ENCODE measurements at places on chromosomes 5 and 9.
A peak's percentile ranks its signal among the peaks of the same experiment; 100 is the strongest.

GRCh38 chr5:121748686-121749085 lies 103.0 kb upstream of the FTMT start:
- DNase-seq: no peak

GRCh38 chr5:125704888-125705287 lies 718.3 kb upstream of the GRAMD2B start:
- no peak for DNase-seq

DNA sequence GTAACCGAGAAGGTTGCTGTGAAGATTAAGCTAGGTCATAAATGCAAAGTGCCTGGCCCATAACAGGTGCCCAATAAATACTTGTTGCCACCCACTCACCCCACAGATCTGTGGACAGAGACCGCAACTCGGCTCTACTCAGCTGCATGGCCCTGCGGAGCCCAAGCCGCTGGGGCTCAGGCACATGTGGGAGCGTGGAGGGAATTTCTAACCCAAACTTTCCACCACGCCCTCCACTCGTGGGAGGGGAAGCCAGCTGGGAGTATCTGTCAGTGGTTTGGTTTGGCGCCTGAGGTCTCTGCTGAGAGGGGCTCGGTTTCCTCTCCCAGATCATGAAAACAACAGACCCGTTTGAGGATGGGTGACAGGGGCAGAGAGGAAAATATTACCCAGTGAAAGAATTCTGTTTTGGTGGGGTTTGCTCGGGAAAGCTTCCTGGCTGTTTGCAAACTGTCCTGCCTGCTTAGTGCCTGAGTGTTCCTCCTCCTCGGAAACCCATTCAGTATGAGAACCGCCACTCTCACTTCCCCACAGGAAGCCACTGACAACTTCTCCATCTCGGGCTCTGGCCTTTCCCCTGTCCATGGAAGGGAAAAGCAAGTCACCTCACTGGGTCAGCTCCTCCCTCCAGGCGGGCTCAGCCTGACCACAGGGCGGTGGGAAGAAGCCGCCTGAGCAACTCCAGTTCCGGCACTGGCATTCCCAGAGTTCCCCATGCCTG lies 60.1 kb downstream of the RGS3 start:
- peak; percentile 45 for DNase-seq

- DNase-seq: no peak
These were observed 115.7 kb upstream of the MPDZ start for GRCh38 chr9:13395156-13395555.

DNA sequence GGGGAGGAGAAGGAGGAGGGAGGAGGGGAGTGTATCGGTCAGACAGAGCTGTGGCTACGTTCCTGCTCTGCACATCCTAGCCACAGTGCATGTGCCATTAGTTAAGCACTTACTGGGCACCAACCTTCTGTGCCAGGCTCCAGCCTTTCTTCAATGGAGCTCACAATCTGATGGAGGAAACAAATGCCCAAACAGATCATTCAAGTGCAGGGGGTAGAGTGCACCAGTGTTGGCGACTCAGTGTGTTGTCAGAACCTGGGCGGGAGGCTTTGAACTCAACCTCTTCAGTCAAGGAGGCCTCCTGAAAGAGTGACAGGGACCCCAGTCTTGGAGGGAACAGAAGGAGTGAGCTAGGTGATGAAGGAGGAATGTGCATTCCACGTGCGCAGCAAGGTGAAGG lies 51.9 kb upstream of the SHB start:
- DNase-seq: no peak

GRCh38 chr5:138602371-138603000 lies 27.3 kb upstream of the HSPA9 start:
- no peak for DNase-seq

DNA sequence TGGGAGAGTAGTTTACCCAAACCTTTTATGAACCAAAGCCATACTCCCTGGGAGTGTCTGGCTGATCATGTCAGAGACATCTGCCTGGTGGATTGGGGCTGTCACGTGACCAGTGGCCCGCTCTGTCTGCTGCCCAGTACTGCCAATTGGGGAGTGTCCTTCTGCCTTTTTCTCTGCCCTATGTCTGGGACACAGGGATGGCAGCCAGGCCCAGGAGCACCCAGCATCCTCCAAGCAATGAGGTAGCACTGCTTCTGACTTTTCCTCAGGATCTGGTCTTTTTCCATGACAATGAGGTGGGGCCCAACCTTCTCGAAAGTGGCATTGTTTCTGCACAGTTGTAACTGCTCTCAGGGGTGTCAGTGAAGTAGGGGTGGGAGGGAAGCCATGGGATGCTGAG lies 21.8 kb downstream of the DAPK1 start:
- DNase-seq: no peak

GRCh38 chr5:149521739-149522685 lies 29.2 kb downstream of the CSNK1A1 start:
- DNase-seq: no peak

DNA sequence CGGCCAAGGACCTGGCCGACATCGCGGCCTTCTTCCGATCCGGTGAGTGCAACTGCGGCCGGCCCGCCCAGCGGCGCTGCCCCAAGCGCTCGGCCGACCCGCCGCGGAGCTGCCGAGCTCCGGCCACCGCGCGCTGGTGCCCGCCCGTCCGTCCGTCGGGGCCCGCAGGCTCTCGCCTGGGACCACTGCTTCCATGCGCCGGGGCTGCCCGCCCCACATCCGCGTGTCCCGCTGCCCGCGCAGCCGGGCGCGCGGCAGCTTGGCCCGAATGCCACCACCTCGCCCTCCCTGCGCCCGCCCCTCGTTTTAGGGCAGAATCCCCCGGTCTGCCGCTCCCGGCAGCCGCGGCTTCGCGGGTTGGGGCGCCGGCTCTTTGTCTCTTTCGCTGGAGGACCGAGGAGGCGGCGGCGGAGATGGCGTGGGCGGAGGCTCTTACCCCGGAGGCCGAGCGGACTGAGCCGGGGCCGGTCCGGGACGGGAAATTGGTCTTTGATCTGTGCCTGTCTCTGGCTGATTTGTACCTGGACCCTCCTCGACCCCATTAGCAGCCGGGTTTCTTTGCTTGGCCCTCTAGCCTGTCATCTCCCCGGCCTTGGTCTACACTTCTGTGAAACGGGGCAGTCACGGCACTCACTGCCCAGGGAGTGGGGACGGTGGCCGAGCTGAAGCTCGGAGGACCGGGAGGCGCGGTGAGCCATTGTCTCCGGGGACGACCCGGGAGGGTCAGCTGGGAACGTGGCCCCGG lies 871 bp downstream of the TRIO start:
- peak; percentile 11 for DNase-seq

- DNase-seq: no peak
These were observed 64.1 kb downstream of the SMIM23 start for GRCh38 chr5:171849585-171850323.

DNA sequence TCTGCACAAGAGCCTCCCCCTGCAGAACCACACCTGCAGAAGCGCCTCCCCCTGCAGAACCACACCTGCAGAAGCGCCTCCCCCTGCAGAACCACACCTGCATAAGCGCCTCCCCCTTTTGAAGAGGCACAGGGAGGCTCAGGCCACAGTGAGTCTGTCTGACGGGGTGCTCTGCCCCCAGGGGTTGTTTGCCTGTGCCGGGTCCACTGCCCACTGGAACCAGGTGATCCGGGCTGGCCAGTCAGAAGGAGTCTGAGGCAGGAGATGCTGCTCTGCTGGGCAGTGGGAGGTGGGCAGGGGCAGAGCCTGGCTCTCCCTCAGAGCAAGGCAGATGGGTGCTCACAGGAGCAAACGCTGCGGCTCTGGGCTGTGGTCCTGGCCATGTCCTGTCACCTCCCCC lies 60.8 kb upstream of the RNU6ATAC start:
- no peak for DNase-seq

DNA sequence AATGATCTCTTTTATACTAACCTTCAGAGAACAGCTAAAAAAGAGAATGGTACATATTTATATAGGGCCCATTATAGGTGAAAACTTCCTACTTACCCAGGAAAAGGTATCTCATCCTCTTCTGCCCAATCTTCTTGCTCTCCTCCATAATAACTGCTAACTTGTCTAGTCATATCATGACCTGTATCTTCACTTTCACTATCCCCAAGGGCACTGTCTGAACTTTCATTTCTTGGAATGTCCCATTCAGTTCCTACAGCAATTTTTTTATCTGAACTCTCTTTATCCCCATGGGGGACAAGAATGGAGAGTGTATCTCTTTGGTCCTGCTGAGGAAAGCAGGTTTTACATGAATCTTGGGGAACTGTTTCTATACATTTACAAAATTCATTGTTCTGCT lies 36.4 kb upstream of the RAPGEF6 start:
- DNase-seq: no peak

GRCh38 chr9:4923580-4924544 lies 61.2 kb upstream of the JAK2 start:
- no peak for DNase-seq

DNA sequence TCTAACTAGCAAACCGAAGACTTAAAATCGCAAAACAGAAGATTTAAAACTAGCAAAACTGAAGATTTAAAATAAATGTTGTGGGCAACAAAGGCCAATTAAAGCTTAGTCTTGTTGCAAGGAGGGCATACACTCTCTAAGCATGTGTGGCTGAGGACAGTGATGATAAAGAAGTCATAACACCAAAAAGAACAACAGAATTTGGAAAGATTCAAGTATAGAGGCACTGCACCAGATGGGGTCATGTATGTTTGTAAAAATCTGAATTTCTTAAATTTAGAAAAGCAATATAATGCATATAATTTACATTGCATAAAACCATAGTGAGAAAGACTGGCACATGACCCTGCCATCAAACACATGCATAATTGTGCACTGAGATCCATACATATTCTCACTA lies 743.8 kb downstream of the TAF11L14 start:
- no peak for DNase-seq

DNA sequence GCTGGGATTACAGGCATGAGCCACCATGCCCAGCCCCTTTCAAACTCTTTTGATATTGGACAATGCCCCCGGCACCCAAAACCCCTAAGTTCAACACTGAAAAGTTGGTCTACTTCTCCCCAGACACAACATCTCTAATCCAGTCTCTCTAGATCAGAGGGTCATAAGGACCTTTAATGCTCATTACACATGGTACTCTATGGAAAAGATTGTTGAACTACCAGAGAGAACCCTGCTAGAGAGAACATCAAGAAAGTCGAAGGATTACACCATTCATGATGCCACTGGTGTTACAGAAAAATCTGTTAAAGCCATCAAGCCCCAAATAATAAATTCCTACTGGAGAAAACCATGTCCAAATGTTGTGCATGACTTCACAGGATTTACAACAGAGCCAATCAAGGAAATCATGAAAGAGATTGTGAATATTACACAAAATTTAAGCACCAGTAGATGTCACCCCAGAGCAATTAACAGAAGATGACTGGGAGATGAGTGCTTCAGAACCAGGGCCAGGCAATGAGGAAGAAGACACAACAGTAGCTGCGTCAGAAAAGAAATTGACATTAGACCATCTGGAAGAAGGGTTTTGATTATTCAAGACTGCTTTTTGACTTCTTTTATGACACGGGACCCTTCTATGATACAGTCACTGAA lies 28.3 kb upstream of the NIPAL4 start:
- DNase-seq: no peak

GRCh38 chr9:17996728-17997127 lies 417.9 kb downstream of the SH3GL2 start:
- no peak for DNase-seq

GRCh38 chr9:78044189-78044588 lies 12.6 kb upstream of the GNAQ start:
- DNase-seq: no peak

GRCh38 chr5:32526810-32527209 lies 58.5 kb upstream of the SUB1 start:
- no peak for DNase-seq

DNA sequence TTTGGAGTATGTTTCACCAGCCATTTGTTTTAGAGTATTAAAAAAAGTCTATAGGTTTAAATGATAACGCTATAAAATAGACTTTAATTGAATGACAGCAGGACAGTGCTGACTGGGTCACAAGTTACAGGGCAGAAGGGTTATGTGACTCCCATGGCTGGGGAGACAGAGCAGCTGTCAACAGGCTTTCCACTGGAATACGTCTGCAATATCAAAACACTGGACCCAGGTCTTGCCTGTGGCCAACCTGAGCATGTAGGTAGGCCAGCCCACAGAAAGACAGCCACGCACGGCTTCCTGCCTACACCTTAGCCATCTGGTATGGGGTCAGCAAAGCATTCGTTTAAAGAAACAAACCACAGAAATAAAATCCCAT lies 80.7 kb downstream of the OTULIN start:
- no peak for DNase-seq

- DNase-seq: no peak
These were observed 305.1 kb upstream of the RGMB start for GRCh38 chr5:98468188-98468869.

GRCh38 chr9:117526674-117527073 lies 111.8 kb upstream of the ASTN2 start:
- DNase-seq: no peak

- DNase-seq: no peak
These were observed 199.7 kb downstream of the NNT start for GRCh38 chr5:43802651-43803050.

GRCh38 chr9:112072721-112073638 lies 102.1 kb downstream of the SUSD1 start:
- no peak for DNase-seq

DNA sequence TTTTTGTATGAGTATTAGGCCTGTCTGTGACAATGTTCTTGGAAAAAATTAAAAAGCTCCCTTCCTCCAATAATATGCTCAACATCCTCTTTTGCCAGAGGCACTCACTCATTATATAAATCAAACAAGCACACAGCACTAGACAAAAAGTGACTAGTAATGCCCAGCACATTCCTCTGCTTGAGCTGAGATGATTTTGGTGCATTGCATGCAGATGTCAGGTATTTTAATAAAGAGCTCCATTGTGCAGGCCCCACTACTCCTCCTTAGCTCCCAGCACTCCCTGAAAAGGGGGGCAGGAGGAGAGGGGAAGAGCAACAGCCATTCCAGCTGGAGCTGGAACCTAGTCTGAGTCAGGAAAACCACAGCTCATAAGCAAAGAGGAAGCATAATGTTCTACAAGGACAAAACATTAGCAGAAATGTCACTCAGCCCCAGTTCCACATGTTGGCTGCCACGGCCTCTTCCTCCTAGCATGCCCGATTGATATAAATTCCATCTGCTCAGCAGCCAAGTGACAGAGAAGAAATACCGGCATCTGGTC lies 348.5 kb downstream of the BNC2 start:
- DNase-seq: no peak

GRCh38 chr9:18349530-18349929 lies 124.4 kb upstream of the ADAMTSL1 start:
- no peak for DNase-seq

GRCh38 chr9:3575821-3576220 lies 50.0 kb upstream of the RFX3 start:
- DNase-seq: no peak

DNA sequence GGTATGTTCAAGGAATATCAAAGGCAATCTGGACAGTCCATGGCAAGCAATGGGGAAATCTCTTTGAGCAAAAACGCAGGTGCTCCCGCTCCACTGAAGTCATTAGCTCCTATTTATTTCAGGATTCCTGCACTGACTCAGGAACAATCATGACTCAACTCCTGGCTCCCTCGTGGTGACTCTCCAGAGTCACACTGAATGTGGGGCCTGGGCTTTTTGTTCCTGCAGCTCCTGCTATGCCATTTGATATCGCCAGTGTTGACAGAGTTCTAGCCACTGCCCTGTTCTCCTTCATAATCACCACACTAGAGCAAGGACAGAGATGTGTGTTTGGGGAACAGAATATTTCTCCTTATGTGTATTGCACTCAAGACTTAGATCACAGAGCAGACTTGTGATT lies 187.2 kb upstream of the ZNF462 start:
- no peak for DNase-seq

GRCh38 chr5:83632874-83633273 lies 87.8 kb downstream of the HAPLN1 start:
- no peak for DNase-seq
